ENCODE measurements at places on chromosomes 12 and 14. TPM values are rescaled to one million over a fixed set of nuclear protein-coding genes. Genes with fewer than 3 reads are reported as not detected.

Gene POLE2
- total RNA-seq: 47.6 TPM

Gene MMP19
- 0.12 TPM for total RNA-seq

Gene CHPT1
- total RNA-seq: 14.8 TPM

Gene GPRC5D
- total RNA-seq: not detected

Gene MYH6
- 0.60 TPM for total RNA-seq

All from activated naive CD4-positive, alpha-beta T cell treated with anti-CD3 and anti-CD28 coated beads, Interleukin-2, amount 50 U/mL, for 72 hours (primary cell).